ENCODE measurements at places on chromosomes 13 and 19. TPM values are rescaled to one million over a fixed set of nuclear protein-coding genes. Genes with fewer than 3 reads are reported as not detected.

FGF21 gene
- not detected for total RNA-seq

DNAAF3 gene
- 0.26 TPM for total RNA-seq

GPR12 gene
- total RNA-seq: not detected

CKM gene
- not detected for total RNA-seq

APOE gene
- total RNA-seq: 7.2 TPM

Data from bronchial smooth muscle cell (primary cell).